T-helper 2 cell treated with Interferon-gamma antibody and Interleukin-4, amounts not matched to agents 5 μg/mL and 100 μg/mL, for 36 hours (primary cell): ENCODE measurements at places on chromosomes 12 and 14.

DNA sequence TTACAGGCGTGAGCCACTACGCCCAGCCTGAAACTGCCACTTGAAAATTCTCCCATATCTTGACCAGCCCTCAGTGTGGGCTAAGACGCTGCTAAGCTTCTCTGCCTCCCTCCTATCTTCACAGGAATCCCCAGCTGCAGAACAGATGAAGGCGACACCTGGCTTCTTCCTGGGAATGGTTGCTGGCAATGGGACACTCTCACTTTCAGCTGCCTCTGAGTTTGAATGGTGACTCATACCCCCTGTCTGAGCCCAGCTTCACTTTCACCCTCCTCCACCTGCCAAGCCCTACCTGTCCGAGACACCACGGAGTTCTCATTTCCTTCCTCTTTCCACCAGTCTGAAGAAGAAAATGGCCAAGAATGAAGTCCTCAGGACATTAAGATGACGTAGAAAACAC lies 18.3 kb upstream of the VASH1 start:
- no peak for DNase-seq

GRCh38 chr14:50447461-50447860 lies 50.8 kb upstream of the CDKL1 start:
- DNase-seq, result no peak

- DNase-seq, result no peak
These were observed 148.8 kb upstream of the GARIN6 start for GRCh38 chr12:99498756-99499155.

DNA sequence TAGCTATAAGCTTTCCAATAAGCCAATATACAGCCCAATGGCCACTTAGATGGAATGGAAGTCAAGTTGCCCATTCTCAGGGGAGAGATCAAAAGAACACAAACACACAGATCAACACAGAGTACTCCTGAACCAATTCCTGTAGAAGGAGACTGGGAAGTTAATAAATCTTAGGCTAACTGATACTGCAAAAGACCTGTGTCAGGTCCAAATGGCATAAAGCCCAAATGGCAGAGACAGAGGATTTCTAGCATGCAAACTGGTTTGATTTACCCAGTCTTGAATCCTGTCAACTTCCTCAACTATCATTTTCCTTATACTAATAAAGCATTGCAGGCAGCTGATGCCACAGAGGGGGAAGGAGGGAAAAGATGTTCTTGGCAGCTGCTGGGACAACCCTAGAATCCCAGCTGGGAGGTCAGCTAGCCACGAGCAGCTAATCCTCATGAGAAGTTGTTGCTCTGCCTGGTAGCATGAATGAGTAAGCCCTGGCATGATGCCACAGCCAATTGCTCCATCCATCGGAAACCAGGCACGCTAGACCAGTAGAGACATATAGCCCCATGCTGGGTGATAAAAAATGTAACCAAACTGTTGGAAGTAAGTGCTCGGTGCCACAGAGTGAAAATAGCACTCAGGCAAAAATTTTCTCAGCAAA lies 26.2 kb downstream of the ANG start:
- DNase-seq, result no peak

- peak; percentile 14 for DNase-seq
These were observed 530 bp downstream of the APAF1 start for GRCh38 chr12:98645572-98646067.

DNA sequence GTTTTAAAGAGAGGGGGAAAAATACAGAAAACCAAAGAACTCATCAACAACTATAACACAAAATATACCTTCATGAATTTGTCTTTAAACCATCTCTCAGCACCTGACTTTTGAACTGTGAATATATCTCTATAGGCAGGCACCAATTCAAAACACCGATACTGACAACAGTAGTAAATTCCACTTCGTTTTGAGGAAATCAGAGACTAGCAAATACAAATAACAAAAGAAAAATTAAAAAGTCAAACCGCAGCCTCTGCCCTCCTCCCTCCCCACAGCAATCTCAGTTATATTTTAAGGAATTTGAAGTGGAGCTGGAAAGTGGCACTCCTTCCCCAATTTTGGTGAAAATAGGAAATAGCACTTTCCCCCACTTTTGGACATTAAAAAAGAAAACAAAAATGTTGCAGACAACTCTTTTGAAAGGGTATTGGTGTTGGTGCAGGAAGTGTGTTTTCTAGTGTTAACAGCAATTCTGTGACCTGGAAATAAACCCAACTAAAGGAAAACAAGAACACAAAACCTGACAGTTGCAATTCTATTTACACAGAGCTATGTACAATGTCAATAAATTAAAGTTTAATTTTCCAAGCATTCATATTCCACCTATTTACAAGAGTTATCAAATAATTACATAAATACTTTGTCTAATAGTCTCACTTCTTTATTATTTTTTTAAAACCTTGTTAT lies 13.5 kb downstream of the TBX3 start:
- DNase-seq, result no peak

DNA sequence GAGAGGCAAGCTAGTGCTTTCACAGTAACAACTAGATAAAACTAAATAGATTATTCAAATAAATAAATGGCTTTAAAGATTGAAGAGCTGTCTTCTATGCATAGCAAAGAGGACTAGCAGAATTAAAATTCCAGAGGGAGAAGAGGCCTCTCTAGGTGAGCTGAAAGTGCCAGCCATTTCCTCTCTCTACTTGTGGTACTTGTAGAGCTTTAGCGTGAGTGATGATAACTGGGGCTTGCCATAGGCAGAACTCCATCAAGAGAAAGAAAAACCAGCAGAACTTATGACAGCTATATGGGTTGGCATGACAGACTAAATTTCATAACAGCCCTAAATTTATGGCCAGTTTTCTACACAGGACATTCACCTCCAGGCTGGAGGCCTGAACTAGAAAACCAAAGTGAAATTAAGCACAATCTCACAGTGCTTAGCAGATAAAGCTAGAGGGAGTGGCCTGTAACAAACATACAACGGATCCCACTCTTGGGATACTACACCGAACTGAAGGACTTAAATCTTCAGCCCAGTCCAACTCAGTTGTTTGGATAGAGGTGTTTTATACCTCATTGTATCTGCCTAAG lies 11.0 kb downstream of the SPTLC2 start:
- no peak for DNase-seq
